ENCODE measurements at places on chromosomes 12 and 14.
A peak's percentile ranks its signal among the peaks of the same experiment; 100 is the strongest.

DNA sequence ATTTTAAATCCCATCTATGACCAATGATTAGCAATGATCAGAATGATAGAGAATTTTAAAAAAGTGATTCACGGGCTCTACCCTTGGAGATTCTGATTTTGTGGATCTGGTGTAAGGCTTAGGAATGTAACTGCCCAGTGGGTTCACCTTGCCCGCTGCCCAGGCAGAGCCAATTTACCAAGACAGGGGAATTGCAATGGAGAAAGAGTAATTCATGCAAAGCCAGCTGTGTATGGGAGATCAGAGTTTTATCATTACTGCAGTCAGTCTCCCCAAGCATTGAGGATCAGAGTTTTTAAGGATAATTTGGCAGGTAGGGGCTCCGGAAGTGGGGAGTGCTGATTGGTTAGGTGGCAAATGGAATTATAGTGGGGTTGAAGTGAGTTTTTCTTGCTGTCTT lies 480.6 kb downstream of the ATP23 start:
- DNase-seq: no peak

GRCh38 chr14:102442241-102443211 lies 67.0 kb downstream of the ANKRD9 start:
- no peak for DNase-seq

GRCh38 chr12:13148485-13148847 lies 45.0 kb upstream of the GSG1 start:
- no peak for DNase-seq

DNA sequence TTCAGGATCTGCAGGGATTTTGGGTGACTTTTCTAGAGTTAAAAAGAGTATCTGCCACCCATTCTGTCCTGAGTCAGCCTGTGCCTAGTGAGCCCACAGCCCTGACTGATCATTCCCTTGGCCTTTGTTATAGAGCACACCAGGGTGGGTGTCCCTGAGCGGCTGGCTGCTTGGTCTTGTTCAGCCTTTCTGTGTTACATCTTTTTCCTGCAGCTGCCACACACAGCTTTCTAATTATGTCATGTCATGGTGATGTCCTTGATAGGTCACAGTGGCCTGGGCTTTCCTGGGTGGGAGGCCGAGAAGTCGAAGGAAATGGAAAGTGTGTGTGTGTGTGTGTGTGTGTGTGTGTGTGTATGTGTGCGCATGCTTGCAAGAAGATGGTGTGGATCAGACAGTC lies 293.2 kb upstream of the CRY1 start:
- DNase-seq: no peak

- no peak for DNase-seq
Measured at GRCh38 chr12:103379670-103380069, 116.1 kb downstream of the C12orf42 start.

GRCh38 chr12:21580748-21581516 lies 23.7 kb downstream of the GYS2 start:
- DNase-seq: no peak

DNA sequence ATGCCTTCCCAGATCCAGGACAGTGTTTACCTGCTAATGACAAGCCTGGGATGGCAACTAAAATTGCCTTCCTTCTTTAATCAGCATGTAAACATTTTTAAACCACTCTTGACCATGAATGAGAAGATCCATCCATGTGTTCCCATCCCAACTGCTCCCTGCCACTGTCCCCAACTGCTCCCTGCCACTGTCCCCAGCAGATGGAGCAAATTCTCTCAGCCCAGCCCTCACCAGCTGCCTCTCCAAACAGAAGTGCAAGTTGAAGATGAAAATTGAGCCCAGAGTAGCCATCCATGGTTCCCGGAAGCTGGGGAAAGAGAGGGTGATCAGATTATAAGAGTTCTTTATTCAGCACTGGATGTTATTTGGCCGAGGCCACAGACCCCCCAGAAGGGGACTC lies 133.1 kb downstream of the SLC15A4 start:
- DNase-seq: no peak

- no peak for DNase-seq
Measured at GRCh38 chr14:52244328-52244727, 23.2 kb upstream of the PTGDR start.

- DNase-seq: no peak
Measured at GRCh38 chr14:23130871-23131270, 11.8 kb upstream of the CEBPE start.

DNA sequence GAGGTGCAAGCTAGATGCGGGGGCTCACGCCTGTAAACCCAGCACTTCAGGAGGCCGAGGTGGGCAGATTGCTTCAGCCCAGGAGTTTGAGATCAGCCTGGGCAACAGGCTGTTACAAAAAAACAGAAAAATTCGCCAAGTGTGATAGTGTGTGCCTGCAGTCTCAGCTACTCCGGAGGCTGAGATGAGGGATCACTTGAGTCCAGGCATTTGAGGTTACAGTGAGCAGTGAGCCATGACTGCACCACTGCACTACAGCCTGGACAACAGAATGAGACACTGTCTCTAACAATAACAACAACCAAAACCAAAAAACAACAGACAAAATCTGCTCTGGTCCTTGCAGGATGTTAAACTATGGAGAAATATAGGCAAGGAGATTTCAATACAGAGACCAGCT lies 13.9 kb downstream of the BTBD7 start:
- DNase-seq: no peak

DNA sequence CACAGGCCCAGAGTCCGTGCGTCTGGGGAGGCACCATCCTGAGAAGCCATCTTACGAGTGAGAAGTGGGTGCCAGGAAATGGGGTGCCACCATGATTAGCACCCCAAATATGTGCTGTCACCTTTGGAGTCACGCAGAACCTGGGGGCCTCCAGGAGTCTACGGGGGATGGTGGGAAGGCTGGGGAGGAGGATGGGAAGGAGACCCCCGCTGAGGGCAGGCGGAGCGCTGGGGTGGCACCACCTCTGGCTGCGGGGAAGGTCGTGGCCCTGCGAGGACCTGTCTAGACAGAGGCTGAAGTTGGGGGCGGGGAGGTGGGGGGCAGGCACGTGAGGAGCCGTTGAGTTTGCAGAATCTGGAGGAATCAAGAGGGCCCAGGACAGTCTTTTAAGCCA lies 42.6 kb upstream of the FBRSL1 start:
- no peak for DNase-seq

DNA sequence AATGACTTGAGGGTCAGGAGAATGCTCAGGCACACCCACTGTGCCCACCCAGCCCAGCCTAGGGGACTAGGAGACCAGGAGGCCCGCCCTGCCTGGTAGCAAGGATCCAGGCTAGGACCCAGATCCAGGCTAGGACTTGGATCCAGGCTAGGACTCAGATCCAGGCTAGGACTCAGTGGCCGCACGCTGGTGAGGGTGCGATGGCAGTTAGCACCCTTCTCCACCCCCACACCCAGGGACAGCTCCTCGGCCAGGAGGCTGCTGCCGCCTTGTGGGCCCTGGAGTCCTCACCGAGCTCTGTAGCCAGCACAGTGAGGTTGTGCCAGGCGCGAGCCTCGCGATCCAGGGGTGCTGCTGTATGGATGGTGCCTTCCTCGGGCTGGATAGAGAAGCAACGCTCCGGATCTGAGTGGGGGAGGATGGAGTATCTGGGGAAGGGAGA lies 5.1 kb downstream of the CDH24 start:
- DNase-seq: no peak

DNA sequence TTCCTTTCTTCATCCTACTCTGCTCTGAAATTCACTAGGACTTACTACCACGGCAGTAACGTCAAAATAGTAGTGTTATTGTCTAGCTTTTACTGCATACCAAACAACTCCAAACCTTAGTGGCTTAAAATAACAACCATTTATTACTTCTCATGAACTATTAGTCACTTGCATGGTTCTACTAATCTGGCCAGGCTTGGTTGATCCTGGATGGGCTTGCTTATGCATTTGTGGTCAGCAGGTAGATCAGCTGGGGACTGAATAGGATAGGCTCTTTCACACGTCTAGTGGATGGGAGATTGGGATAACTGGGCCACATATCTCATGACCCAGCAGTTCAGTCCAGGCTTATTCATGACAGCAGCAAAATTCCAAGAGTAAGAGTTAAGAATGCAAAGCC lies 9.4 kb upstream of the SLC35F4 start:
- DNase-seq: no peak

DNA sequence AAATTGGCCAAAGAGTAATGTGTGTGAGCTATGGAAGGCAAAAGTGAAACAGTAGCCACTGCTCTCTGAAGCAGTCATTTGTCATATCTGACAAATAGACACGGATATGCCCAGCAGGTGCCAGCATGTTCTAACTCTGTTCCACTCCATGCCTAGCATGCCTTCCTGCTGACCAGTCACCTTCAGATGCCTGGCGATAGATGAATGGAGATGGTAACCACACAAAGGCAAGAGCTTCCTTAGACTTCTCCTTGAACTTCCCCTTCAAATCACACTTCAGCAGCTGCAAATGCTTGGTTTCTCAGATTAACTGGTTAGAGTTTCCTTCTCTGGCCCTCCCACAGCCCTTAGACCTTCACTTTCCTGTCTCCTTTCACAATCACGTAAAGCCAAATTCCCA lies 429.9 kb downstream of the DAD1 start:
- peak; percentile 24 for DNase-seq

- DNase-seq: no peak
Measured at GRCh38 chr12:38374751-38375150, 58.2 kb downstream of the ALG10B start.

GRCh38 chr12:124564971-124565491 lies 2.4 kb downstream of the NCOR2 start:
- no peak for DNase-seq

GRCh38 chr14:30751646-30752416 lies 122.5 kb upstream of the COCH start:
- DNase-seq: no peak

- no peak for DNase-seq
Measured at GRCh38 chr12:114479831-114480230, 73.9 kb upstream of the TBX5 start.

- no peak for DNase-seq
Measured at GRCh38 chr12:101746196-101746595, 6.9 kb upstream of the SYCP3 start.

DNA sequence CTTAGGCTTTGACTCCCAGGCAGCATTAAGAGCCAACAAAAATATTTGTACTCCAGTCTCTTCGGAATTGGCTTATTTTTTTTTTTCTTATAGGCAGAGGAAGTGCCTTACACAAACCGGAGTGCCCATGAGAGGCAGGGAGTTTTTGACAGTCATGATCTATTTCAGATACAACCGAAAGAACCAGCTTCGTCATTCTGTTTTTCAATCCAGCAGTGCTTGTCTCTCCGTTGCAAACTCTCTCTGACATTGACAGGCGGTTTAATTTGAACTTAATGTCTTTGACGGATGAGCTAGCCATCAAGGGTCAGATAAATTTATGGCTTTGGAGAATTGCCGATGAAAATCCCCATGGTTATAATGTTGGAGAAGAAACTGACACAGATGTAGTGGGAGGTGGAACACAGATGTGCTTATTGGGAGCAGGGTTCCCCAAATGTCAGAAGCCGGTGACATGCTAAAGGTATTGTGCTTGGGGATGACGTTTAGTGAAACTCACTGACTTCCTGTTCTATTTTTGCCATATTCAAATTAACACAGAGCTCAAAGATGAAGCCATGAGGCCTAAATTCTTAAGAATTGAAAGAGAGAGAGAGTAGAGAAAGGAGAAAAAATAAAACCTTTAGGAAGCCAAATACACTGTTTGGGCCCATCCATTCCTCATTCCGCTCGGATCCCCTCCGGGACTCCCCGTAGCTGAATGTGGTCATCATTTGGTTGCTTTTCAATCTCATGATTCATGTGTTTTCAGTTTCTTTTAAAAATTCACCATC lies 59.7 kb downstream of the PLXNC1 start:
- peak; percentile 90 for DNase-seq

- DNase-seq: no peak
Measured at GRCh38 chr12:76551482-76551888, 8.1 kb downstream of the OSBPL8 start.

DNA sequence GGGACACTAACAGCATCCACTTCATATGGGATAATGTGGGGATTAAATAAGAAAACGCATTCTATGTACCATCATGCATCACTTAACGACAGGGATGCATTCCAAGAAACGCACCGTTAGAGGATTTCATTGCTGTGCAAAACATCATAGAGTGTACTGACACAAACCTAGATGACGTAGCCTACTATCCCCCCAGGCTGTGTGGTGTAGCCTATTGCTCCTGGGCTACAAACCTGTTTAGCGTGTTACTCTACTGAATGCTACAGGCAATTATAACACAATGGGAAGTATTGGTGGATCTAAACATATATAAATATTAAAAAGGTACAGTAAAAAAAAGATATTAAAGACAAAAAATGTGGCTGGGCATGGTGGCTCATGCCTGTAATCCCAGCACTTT lies 230.6 kb downstream of the KSR2 start:
- DNase-seq: no peak

DNA sequence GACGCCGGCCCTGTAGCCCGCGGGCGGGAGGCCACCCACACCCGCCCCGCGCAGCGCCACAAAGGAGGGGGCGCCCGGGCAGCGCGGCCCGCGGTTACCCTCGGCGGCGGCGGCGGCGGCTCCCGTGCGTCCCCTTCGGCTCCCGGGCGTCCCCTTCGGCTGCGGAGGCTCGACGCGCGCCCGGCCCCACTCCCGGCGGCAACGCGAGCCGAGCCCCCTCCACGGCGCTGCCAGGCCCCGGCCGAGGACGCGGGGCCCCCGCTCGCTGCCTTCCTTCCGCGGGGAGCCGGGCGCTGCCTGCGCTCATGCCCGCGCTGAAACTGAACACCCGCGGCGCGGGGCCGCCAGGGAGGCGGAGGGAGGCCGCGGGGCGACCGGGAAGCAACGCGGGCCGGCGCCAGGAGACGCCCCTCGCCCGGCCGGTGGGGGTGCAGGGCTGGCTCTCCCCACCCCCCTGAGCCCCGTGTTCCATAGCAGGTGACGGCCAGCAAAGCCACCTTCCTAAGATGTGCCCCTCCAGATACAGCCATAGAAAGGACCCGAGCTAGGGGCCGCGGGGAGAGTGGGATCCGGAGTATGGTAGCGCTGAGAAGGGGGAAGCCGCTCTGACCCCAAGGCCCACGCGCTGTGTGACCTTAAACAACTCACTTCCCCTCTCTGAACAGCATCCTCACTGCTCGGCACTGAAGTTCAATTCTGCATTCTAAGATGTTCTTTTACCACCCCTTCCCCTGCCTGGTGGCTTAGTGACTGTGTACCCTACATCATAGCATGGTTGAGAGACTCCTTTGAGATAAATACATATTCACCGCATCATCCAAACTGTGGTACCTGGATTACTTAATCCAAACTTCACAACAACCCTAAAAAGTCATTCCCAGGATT lies 42.8 kb downstream of the KDM2B start:
- DNase-seq: peak; percentile 19

DNA sequence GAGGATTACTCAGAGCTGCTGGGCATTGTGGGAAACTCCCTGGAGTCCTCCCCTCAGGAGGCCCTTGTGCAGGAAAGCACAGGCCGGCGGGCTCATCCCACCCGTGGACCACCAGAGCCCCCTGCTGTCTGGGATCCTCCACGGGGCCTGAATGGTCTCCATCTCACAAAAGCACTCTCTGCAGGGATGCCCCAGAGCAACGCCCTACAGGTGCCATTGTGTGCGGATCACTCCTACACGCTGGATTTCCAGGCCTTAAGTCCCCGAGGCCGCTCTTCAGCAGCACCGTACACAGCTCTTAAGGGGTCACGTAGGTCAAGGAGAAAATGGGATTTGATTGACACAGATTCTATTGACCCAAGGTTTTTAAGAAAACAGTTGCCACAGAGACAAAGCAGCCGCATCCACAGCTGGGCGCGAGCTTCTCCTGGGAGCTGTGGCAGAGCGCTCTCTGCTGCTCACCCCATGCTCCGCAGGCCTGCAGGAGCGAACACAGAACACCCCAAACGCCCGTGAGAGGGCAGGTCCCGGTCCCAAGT lies 36.7 kb upstream of the RIMBP2 start:
- DNase-seq: no peak

- DNase-seq: no peak
Measured at GRCh38 chr12:85755760-85756159, 80.4 kb downstream of the RASSF9 start.

Measured in MM.1S (cell line).